ENCODE measurements at places on chromosomes 4 and X.

DNA sequence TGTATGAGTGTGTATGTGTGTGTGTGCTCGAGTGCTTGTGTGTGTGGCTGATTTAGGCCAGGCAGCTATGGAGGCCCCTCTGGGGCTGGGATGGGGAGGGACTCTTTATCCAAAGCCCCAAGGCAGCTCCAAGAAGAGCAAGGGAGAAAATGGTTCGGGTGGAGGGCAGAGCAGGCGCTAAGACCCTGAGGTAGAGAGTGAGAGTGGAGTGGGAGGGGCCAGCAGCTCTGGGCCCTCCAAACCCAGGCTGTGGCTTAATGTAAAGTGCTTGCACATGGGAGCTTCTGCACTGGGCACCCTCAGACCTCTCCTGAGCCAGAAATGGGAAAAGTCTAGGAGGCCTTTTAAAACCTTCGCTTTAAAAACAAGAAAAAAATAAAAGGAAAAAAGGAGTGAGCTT lies 233.5 kb upstream of the PSAPL1 start:
- no peak for DNase-seq

DNA sequence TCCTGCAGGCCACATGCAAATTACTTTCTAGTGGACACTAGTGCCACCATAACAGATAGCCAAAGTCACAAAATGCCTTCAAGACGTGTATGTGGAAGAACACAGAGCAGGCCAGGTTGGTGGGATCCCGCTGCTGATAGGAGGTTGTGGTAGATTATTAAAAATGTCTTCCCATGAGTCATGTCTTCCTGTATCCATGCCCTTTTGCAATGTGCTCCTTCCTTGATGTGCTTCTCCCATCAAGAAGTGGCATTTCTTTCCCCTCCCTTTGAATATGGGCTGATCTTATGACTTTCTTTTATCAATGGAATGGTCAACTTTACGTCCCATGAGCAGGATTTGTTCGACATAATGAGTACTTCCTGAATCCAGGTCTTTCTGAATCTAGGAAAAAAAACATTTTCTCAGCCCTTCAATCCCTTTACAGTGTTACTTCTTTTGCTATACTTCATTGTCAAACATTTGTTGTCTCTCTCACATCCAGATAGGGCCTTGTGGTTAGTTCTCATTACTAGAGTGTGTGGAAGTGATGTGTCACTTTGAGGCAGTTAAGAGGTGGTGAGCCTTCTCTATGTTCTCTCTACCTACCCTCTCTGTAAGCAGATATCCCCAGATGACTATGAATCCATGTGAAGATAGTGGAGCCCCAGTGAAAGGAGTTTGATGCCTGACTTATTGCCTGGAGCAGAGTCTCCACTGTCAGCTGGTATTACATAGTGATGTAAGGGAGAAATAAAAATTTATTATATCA lies 519.2 kb upstream of the DIPK2B start:
- DNase-seq = no peak

DNA sequence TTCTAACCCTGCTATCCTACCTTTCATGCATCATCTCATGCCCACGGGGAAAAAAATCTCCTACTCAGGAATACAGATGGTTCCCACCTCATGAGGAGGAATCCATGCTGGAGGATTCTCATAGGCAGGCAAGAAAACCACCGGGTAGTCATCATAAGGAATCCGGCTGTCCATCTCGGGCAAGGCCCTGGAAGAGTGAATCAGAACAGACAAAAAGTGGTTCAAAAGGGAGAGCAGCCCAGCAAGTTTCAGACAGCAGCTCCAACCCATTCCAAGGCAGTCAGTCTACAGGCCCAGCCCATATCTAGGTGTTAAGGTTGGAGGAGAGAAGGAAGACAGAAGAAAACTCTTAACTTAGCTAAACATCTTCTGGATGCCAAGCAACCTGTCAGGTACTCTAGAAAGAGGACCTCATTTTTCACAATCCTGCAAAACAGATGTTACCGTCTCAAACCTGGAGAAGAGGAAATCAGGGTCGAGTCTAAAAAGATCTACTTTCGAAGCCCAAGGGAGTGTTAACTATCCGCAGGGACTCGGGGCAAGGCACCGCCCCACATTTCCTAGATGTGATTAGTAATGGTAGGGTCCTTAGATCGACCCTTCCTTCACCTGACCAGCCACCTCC lies 447 bp downstream of the PDZD11 start:
- no peak for DNase-seq

GRCh38 chr4:41874873-41875272 lies 60.4 kb upstream of the TMEM33 start:
- no peak for DNase-seq

DNA sequence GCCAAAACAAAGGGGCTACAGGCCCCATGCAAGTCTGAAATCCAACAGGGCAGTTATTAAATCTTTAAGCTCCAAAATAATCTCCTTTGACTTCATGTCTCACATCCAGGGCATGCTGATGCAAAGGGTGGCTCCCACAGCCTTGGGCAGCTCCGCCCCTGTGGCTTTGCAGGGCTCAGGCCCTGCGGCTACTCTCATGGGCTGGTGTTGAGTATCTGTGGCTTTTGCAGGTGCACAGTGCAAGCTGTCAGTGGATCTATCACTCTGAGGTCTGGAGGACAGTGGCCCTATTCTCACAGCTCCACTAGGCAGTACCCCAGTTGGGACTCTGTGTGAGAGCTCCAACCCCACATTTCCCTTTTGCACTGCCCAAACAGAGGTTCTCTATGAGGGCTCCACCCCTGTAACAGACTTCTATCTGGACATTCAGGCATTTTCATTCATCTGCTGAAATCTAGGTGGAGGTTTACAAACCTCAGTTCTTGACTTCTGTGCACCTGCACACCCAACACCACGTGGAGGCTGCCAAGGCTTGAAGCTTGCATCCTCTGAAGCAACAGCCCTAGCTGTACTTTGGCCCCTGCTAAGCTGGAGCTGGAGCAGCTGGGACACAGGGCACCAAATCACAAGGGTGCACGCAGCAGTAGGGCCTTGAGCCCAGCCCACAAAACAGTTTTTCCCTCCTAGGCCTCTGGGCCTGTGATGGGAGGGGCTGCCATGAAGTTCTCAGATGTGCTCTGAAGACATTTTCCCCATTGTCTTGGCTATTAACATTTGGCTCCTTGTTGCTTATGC lies 154.8 kb upstream of the PDE5A start:
- DNase-seq = no peak

GRCh38 chrX:133670383-133670782 lies 255.1 kb upstream of the GPC4 start:
- peak; percentile 37 for DNase-seq

- no peak for DNase-seq
These were observed 23.5 kb downstream of the TMEM31 start for GRCh38 chrX:103734125-103734760.

GRCh38 chr4:109977854-109978501 lies 65.3 kb downstream of the EGF start:
- peak; percentile 50 for DNase-seq

DNA sequence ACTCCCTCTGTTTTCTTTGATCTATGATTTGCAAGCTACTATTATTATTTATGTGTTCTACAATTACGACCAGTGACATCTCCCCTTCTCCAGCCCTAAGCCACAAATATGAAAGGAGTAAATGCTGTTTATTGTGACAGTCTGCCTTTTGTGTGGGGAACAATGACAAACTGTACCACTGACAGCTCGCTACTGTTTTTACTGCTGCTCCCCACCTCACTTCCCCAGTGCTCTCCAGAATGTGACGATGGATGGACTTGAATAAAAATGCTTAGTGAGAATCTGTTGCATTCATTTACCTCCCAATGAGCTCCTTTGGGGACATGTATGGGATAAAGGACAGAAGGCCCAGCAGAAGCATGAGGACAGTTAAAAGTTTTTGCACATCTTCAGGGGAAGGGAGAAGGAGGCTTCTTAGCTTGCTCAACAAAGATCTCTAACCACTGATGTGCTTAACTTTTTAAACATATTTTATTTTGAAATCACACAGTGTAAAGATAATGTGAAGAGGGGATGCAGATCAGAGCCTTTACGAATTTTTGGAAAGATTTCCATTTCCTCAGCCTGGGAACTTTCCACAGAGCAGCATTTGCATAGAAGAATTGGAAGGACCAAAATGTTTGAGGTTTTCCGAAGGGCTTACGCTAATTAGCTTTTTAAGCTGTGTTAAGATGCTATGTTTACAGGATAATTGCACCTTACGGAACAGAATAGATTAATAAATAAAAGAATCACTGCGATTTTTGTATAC lies 485.1 kb upstream of the TENM3 start:
- no peak for DNase-seq

DNA sequence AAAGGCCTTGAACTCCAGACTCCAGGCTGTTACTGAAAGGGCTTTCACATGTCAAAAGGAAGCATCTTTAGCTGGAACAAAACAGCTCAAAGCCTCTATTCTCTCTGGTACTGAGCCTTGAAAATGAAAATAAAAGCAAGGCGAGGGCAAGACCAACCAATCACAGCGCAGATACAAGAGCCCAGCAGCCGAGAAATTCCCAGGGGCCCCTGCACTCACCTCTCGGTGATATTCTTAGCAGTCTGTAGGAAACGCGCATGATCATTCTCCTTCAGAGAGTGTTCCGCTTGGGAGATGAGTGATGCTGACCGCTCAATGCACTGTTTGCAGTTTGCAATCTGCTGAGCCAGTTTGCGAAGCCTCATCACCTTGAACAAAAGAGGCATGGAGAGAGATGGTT lies 138.1 kb downstream of the MID1 start:
- no peak for DNase-seq

GRCh38 chrX:71296806-71297205 lies 4.7 kb upstream of the ITGB1BP2 start:
- DNase-seq = no peak

- DNase-seq = no peak
These were observed 190.6 kb downstream of the GC start for GRCh38 chr4:71593311-71593710.

GRCh38 chr4:174058846-174059245 lies 224.6 kb downstream of the FBXO8 start:
- peak; percentile 34 for DNase-seq

GRCh38 chr4:13546941-13547484 lies 2.7 kb upstream of the NKX3-2 start:
- DNase-seq = peak; percentile 24

- no peak for DNase-seq
These were observed 117.6 kb upstream of the CBLL2 start for GRCh38 chrX:22155126-22155525.

DNA sequence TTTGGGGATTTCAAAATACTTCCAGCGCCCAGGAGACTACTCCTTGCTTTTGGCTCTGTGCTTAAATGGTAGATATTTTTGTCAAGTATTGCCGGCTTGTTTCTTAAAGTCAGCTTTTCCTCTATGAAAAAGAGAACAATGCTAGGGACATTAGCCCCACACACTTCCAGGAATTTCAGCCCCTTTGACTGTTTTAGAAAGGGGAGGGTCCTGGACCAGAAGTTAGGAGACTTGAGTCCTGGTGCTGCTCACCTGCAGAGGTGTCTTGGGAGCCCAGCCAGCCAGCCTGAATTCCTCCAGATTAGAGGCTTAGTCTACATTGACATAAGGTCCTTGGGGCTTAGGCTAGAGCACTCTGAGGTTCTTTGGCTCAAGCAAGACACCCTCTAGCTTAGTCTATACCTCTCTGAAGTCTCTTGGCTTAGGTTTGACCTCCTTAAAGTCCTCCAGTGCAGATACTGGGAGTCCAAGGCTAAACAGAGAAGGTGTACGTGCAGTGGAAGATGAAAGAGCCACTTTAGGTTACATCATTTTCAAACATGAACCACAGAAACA lies 1.6 kb upstream of the SETD7 start:
- no peak for DNase-seq

DNA sequence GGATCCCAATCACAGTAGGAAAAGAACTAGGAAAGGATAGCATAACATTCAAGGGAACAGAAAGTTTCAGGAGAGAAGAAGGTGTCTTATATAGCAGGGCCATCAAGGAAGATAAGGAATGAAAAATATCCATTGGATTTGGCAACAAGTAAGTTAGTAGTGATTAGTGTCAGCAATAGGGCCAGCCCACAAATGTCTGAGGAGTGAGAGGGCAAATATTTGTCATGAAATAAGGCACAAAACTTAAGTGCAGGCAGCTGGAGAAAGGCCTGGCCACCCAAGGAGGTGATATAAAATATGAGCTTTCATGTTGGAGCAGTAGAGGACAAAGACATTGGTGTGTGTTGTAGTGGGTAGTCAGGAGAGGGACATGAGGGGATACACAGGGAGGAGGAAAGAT lies 132.1 kb downstream of the COL4A6 start:
- no peak for DNase-seq

GRCh38 chrX:15334561-15334960 lies 762 bp downstream of the PIGA start:
- peak; percentile 55 for DNase-seq

GRCh38 chr4:180947425-180947824 lies 1295.8 kb upstream of the TENM3 start:
- no peak for DNase-seq

- DNase-seq = peak; percentile 69
These were observed 9.9 kb downstream of the ZNF157 start for GRCh38 chrX:47380268-47380667.

- no peak for DNase-seq
These were observed 8.7 kb upstream of the MSANTD1 start for GRCh38 chr4:3239998-3240920.

- no peak for DNase-seq
These were observed 341.8 kb downstream of the MAGEB5 start for GRCh38 chrX:26557691-26558321.

DNA sequence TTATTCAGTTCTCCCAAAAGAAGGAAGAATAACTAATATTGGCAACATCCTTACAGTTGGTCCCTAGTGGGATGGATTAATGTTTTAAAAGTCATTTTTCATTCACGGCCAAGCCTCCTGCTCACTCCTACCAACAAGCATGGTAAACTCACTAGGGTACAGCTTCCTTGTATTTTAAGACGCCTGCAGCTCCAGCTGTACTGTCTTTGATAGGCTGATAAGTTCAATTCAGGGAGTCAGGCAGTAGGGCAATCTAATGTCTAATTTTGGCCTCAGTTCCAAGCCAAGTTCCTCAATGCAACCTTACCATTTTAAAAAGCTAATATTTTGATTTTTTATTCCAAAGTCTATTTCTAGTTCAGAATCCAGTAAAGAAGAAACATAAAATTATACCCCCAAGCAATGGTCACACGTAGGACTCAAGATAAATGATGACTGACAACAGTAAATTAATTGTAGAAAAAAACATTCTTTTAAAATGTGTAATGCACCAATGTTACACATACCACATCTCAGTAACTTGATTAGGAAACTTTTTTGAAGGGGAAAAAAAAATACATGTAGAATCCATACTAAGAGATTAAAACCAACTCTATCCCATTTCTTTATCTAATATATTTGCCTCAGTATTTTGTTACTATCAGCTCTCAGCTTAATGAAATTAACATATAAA lies 9.3 kb downstream of the LCORL start:
- no peak for DNase-seq

DNA sequence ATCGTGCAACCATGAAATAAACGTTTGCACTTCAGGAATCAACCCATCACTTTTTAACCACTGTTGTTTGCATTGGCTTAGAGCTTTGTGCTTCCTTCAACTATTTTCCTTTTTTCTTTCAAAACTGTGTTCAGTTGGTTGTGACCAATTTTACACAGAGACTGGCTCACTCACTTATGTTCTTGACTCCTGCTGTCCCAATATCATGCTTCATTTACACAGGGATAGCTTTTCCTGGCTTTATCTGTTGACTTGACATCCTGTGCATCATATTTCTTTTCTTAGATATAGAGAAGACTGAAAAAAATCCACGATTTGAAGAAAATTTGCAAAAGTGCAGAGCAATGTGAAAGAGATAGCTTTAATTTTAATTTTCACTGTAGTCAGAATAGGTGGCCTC lies 38.8 kb downstream of the REPS2 start:
- no peak for DNase-seq

Data from suppressor macrophage treated with lipopolysaccharide for 4 hours (primary cell).